LHCN-M2 (cell line): ENCODE measurements at places on chromosomes 3 and 15. TPM values are rescaled to one million over a fixed set of nuclear protein-coding genes. Genes with fewer than 3 reads are reported as not detected.
A peak's percentile ranks its signal among the peaks of the same experiment; 100 is the strongest.

The FETUB gene
- total RNA-seq: 0.06 TPM in 1 of 2 replicates, not detected in the other

The PLXND1 gene
- 51.3 and 63.2 TPM in 2 replicates for total RNA-seq

The TM4SF18 gene
- 3.0 and 5.2 TPM in 2 replicates for total RNA-seq

The SLC35G2 gene
- total RNA-seq: 17.4 and 18.7 TPM in 2 replicates

The CD276 gene
- 47.1 and 54.4 TPM in 2 replicates for total RNA-seq

The BLM gene
- total RNA-seq: 13.1 and 14.9 TPM in 2 replicates

The FNDC3B gene
- 38.6 and 40.4 TPM in 2 replicates for total RNA-seq

The BAHD1 gene
- total RNA-seq: 8.3 TPM in 2 replicates

The SLC9A9 gene
- 7.9 and 8.4 TPM in 2 replicates for total RNA-seq

The CNTN3 gene
- total RNA-seq: 0.11 TPM in 1 of 2 replicates, not detected in the other

The ANKRD63 gene
- not detected in 2 replicates for total RNA-seq

The SLC24A5 gene
- total RNA-seq: not detected in 2 replicates

- no peak for DNase-seq
These were observed 41.2 kb downstream of the TRAT1 start for GRCh38 chr3:108863799-108864135.

DNA sequence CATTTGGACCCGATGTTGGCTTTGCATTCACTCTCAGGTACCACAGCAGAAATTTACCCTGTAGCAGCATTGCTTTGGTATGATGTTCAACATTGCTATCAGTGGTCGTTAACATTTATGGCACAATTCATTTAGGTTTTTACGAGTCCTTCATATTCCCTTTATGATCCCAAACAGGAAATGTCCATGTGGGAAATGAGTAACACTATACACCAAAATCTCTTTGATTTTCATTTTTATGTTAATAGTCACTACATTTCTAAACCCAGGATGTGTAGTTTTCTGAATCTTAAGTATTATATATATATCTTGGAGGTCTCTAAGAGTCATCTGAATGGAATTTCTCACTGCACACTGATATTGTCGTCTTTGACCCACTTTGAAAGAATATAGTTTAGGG, 78.5 kb upstream of the RBMS3 start:
- DNase-seq: peak; percentile 60

GRCh38 chr3:191262650-191263049, 63.6 kb downstream of the OSTN start:
- DNase-seq: no peak

DNA sequence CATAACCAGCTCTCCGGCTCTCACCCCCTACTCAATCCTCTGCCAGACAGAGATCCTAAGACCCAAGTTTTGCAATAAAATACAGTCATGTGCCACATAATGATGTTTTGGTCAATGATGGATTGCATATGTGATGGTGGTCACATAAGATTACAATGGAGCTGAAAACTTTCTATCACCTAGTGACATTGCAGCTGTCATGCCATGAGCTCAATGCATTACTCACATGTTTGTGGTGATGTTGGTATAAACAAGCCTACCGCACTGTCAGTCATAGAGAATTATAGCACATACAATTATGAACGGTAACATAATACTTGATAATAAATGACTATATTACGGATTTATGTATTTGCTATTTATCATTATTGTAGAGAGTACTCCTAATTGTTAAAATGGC, 26.9 kb upstream of the SAMMSON start:
- DNase-seq: peak; percentile 50

GRCh38 chr3:148453781-148454191, 243.9 kb upstream of the AGTR1 start:
- DNase-seq: no peak

- DNase-seq: peak; percentile 40
These were observed 78.7 kb upstream of the TSC22D2 start for GRCh38 chr3:150329408-150329807.

- DNase-seq: no peak
These were observed 131.1 kb downstream of the ROBO2 start for GRCh38 chr3:77171026-77171425.

- no peak for DNase-seq
These were observed 87.1 kb upstream of the VEPH1 start for GRCh38 chr3:157590273-157590672.

- DNase-seq: no peak
These were observed 507.6 kb downstream of the FHIT start for GRCh38 chr3:60743631-60744164.

GRCh38 chr3:119322021-119322834, 28.0 kb downstream of the ARHGAP31 start:
- no peak for DNase-seq

GRCh38 chr3:191958980-191959671, 498.2 kb downstream of the PYDC2 start:
- no peak for DNase-seq

- no peak for DNase-seq
These were observed 115.0 kb upstream of the DCBLD2 start for GRCh38 chr3:99016452-99016851.

DNA sequence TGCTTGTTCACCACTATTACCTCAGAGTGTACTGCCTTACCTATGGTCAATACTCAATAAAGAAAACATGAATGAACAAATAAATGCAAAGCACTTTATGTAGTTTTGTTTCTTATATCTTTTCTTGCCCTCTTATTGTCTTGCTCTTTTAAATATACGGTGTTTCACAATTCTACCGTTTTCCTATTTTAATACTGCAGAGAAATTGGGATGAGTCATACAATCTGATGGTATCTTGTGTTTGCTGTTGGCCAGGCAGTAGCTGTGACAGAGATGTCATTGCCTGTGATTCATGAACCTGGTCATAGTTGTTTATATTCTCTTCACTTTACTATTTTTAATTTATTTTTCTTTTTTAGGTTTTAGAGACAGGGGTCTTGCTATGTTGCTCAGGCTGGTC, 48.3 kb downstream of the SERP1 start:
- peak; percentile 61 for DNase-seq

GRCh38 chr3:66836363-66837152, 161.5 kb upstream of the KBTBD8 start:
- DNase-seq: no peak

- DNase-seq: no peak
These were observed 177.8 kb downstream of the CBLB start for GRCh38 chr3:105691053-105691452.

- DNase-seq: peak; percentile 26
These were observed 1.0 kb downstream of the CGGBP1 start for GRCh38 chr3:88057630-88058305.

DNA sequence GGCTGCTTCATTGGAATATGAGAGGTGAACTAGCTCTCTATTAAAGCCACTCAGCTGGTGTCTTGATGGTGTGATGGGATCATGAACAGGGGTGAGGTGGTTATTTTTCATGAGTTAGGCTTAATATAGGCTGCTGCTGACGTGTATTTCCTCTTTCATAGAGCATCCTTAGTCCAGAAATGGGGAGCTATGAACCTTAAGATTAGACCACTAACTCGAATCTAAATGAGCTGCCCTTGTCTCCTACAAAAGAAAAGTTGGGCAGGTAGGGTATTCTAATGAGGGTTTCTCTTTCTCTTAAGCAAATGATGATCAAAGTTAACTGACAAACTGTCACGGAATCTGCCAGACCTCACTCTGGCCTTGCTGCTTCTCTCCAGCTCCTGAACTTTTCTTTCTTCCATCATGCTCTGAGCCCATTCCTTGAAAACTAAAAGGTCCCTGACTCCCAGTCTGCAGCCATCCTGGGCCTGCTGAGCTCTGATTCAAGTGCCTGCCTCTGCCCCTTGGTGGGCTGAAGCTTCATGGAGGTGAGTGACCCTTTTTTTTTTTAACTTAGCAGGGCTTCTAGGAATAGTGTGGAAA, at the start of gene TRIM69:
TSS of gene TRIM69 (plus strand) at position 348 of the 585 bp plus-strand sequence. CDS start at position 525, 177 bp downstream.
- DNase-seq: no peak

- no peak for DNase-seq
These were observed 22.4 kb upstream of the CELF6 start for GRCh38 chr15:72342385-72342784.

GRCh38 chr3:57048728-57049127, 11.7 kb upstream of the SPATA12 start:
- DNase-seq: no peak

DNA sequence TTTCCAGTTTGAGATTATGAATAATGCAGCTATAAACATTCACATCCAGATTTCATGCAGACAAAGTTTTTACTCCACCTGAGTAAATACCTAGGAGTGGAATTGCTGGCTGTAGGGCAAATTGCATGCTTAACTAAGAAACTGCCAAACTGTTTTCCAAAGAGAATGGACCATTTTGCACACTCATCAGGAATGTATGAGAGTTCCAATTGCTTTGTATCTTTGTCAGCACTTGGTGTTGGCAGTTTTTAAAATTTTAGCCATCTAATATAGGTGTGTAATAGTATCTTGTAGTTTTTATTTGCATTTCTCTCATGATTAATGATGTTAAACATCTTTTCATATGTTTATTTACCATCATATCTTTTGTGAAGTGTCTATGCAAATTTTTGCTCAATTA, 40.6 kb upstream of the TRIM59 start:
- no peak for DNase-seq

DNA sequence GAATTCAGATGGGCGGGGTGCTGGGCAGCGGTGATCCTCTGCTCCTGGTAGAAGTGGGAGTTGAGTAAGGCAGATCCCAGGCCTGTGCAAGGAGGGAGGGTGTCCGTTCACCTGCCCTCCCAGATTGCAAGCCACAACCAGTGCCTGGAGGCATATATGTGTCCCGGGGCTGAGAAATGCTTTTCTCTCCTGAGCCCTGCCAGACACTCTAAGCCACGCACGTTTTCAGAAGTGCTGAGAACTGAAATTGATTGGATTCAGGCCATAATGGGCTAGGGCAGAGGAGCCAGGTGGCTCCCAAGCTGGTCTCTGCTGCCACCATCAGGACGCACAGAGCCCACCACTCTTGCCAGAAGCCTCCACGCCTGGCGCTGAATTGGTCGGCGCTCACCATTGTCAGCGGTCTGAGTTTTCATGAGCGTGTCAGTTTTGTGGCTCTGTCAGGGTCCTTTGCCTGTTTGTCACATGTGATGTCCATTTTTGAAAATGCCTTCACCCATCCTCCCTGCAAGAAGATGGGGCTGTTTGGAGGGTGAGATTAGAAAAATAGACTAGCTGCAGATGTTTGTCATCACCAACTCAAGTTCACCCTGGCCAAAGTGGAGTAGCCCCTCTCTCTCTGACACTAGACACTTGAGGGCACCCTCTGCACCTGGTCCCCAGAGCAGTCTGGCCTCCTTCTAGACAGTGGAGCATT, 15.4 kb upstream of the BFSP2 start:
- DNase-seq: peak; percentile 46

GRCh38 chr3:22419261-22419660, 668.3 kb upstream of the ZNF385D start:
- DNase-seq: no peak

DNA sequence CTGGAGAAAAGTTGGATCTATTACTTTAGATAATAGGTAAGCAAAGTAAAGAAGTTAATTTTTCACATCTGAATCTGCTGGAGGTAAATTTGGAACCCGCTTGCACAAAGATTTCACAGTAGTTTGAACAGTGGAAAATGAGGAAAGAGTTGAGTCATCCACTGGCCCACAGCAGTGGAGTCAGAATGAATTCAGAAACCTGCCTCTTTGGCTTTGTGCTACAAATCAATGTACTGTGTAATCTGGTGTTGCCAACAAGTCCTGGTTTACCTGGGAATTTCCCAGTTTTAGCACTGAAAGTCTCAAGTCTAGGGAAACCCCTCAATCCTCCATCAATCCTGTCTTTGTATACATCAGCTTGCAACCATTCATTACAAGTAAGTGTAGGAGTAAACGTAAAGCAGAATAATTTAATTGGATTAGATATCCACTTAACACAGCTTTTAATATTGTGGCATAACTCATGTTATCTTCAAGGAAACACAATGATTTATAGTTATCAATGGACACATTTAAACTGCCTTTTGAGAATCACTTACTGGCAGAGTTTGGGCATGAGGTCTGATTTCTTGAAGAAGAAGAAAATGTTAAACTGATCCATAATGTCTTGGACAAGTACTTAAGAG, 100.6 kb downstream of the DCLK3 start:
- no peak for DNase-seq

DNA sequence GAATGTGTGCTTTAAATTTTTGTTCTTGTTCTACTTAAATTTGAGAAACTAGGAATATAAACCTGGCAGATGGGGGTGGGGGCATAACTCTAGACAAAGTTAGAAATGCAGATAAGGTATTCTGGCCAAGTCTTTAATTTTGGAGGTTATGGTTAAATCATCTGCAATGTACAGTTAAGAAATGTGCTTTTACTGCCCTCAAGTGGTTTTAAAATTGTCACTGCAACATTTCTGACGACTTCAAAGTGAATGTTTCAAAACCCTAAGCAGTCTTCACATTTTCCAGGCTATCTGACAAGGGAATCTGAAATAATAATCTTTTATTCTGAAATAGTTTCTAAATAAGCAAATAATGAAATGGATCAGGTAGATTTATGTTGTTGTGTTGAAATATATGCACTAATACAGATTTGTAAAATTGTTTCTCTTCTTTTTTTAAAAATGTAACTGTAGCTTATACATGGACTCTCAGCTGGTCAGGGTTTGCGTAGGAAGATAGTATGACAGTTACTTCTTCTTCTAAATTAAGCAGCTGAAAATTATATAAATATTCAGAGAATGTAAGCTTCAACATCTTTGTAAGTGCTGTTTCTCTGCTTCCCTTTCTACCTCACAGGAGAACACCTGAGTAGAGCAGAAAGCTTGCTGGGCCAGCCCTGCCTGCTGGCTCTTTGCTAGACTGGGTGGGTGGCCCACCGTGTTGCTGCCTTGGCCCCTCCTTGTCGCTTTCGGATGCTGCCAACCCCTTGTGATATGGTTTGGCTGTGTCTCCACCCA, 45.0 kb downstream of the SUCNR1 start:
- peak; percentile 59 for DNase-seq

DNA sequence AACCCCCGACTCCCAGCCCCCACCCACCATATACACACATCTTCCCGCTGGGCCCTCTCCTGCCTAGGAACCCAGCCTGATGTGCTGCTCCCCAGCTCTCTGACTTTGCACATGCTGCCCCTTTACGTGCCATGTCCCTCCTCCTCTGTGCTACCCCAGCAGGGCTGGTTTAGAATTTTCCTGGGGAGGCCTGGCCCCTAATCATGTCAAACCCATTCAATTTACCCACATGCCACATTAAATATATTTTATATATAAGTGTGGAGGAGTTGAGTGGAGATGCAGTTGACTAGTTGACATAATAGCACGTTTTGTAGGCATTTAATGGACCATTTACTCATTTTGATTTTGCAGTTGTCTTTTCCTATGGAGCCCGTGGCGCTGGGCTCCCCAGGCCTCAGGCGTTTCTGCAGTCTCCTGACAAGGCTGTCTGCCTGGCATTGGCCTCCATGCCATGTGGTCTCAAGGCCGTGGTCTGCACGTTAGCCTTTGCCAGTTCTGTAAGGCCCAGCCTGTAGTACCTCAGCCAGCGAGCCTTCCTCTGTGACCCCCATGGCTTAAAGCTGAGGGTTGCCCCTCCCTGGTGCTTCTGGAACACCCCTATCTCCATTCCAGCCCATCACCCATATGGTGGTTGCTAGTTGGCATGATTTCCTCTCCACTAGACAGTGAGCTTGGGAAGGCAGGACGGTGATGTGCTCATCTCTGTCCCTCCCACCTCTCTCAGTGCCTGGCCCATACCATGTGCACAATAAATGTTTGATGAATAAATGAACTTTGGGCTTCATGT, 155.8 kb downstream of the TLE3 start:
- DNase-seq: no peak
